H54 (cell line): ENCODE measurements at places on chromosomes 12 and 14.

DNA sequence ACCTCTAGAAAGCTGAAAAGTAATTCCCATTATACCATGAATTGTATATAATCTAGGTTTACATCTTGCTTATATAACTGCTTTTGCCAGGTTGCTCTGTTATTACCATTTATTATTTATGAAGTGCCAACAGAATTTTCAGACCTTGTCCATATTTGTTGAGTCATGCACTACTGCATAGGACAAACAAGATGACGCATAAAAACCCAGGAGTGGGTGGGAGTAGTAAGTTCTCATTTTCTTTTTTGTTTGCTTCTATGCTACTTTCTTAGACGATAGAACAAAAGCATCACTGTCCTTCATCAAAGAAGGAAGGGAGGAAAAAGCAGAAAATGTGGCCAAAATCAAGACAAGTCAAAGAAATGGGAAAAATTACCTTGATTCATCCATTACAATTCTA is 119.0 kb upstream of the RASSF8 start:
- DNase-seq: no peak

GRCh38 chr12:76030341-76031080 is 1.1 kb downstream of the PHLDA1 start:
- no peak for DNase-seq

DNA sequence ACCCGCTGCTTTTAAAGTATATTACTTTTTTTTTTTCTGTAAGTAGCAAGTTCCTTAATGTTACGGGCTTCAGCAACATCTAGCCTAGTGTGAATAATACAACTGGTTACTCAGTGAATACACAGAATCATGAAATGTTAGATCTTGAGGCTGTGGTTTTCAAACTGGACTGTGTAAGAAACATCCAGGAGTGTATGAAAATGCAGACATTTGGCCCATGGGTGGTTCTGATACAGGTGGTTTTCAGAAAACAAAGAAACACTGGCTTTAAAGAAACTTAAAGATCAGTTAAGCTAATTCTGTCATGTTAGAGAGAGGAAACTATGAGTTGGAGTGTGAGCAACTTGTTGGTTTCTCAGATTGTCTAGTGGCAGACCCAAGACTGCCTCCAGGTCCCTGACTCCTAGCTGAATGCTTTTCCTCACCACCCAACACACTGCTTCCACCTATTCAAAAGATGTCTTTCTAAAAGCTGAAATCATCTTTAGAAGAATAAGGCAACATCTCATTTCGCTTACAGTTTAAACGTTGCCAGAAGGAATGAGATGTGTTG is 36.1 kb downstream of the TBC1D30 start:
- DNase-seq: no peak

GRCh38 chr12:12083688-12084087 is 12.9 kb downstream of the BCL2L14 start:
- no peak for DNase-seq

GRCh38 chr12:42104087-42104486 is 40.6 kb downstream of the GXYLT1 start:
- DNase-seq: no peak

DNA sequence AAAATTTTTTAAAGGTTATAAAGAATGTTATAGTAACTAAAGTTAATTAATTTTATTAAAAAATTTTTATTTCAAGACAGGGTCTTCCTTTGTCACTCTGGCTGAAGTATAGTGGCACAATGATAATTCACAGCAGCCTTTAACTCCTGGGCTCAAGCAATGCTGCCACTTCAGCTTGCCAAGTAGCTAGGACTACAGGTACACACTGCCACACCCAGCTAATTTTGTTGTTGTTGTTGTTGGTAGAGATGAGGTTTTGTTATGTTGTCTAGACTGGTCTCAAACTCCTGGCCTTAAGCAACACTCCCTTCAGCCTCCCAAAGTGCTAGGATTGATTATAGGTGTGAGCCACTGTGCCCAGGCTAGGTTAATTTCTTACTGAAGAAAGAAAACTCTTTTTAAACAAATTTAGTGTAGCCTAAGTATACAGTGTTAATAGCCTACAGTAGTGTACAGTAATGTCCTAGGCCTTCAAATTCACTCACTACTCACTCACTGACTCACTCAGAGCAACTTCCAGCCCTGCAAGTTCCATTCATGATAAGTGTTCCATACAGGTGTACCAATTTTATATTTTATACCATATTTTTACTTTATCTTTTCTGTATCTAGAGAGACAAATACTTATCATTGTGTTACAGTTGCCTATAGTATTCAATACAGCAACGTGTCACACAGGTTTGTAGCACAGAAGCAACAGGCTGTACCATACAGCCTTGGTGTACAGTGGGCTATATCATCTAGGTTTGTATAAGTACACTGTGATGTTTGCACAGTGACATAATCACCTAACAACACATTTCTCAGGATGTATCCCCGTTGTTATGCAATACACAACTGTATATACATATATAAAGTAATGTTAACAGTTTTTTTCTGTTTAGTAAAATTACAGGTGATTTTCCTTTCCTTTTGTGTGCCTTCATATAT is 24.7 kb upstream of the DNAAF2 start:
- no peak for DNase-seq

GRCh38 chr12:24721191-24721590 is 227.7 kb downstream of the BCAT1 start:
- DNase-seq: no peak

DNA sequence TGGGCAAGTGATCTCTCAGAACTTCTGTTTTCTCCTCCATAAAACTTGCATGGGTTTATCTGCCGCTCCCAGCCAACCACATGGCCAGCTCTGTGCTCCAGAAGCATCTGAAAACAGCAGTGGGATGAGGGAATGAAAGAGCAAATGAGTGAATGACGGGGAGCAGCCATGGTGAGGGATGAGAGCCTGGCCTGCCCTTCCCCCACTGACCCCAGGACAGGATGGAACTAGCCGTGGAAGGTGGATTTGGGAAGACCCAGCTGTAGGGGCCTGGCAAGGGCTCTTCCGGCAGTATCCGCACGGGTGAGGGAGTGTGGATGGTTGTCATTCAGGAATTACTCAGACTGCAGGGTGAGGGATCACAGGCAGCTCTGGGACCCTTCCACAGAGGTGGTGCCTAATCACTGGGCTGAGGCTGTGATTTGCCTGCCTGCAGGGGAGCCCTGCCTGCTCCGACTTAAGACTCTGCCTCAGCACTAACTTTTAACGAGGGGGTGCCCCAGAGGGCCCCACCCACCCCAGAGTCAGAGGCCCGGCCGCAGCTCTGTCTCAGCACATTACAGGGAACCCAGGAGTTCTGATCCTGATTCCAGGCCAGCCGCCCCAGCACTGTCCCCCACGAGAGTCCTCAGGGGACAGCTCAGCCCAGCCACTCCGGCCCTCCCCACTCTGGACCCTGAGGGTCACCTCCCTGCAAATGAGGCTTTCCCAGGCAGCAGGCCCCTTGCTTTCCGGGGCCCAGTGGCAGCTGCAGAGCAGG is 136.8 kb upstream of the C14orf180 start:
- no peak for DNase-seq

GRCh38 chr12:123251403-123252076 is 18.3 kb downstream of the MTRFR start:
- DNase-seq: no peak

- DNase-seq: peak; percentile 72
These were observed 31.1 kb downstream of the CCDC177 start for GRCh38 chr14:69543341-69544115.

DNA sequence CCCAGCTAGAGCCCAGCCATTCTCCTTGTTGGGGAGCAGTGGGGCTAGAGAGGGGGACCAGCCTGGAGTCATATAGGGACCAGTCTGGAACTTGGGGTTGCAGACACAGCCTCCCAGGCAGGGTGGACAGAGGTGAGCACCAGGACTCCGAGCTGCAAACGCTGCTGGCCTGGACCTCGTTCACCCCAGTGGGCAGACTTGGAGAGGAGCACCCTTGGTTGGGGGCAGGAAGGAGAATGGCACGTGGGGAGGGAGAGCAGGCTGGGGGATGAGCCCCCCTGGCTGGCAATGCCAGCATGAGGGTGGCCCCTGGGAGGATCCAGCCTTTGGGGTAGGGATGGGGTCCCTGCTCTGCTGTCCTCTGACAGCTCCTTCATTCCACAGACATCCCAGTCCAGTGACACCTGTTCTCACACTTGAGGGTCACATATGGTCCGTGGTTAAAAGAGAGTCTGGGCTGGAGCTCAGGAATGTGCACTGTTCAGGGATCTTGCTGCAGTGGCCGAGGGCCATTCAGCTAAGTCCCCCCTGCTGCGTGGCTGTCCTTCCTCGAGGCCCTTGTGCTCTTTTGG is 2.8 kb downstream of the LBHD2 start:
- DNase-seq: no peak

DNA sequence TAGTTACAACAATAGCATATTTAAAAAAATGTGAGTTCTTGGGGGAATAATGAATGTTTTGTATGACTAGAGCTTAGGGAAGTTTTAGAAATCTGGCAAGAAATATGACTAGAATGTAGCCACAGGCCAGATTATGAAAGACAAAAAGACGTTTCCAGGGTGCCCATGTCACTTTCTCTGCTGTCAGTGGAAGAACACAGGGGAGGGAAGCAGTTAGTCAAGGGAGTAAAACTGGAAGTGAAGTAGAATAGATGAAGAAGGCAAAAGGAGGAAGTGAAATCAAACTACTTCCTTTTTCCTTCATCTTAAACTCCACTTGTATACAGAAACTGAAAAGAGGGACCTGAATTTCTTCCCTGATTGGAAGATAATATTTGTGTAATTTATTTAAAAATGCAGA is 81.2 kb upstream of the ATP2B1 start:
- no peak for DNase-seq

- no peak for DNase-seq
These were observed 81.1 kb upstream of the ESRRB start for GRCh38 chr14:76294876-76295275.

GRCh38 chr12:92073094-92073493 is 72.6 kb downstream of the BTG1 start:
- no peak for DNase-seq

GRCh38 chr14:44361083-44361482 is 146.0 kb downstream of the FSCB start:
- no peak for DNase-seq
